Stimulated activated CD8-positive, alpha-beta memory T cell treated with anti-CD3 and anti-CD28 coated beads, Interleukin-4, amount 100 ng/mL, for 1 hour (primary cell): ENCODE measurements at places on chromosomes 7 and 10.

DNA sequence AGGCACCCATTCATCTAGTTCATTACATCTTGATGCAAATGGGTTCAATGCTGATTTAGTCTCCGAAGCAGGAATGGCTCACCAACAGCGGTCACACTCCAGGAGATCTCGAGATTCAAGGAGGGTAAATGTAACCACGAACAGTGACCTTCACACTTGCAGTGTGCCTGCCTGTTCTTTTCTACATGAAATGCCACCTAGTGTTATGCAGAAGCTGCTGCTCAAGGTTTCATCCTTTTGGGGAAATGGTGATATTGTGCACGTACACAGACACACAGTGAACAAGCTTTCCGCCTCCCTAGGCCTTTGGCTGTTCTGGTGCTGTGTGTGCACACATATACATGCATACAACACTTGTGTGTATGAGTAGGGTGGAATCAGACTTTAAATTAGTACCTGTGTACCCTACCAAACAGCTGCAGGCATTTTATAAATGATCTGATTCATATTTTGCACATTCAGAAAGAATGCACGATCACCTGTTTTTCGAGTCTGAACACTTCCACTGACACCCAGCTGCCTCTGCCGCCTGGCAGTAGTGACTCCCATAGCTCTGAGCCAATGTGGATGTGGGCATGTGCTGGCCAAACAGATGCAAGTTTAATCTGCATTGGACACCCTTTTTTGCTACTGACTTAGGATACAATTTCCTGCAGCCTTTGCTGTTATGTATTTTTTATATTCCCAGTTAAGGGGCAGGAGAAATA lies 100.5 kb downstream of the TACC2 start:
- DNase-seq = no peak

GRCh38 chr7:37670436-37670835 lies 13.1 kb upstream of the GPR141 start:
- no peak for DNase-seq

DNA sequence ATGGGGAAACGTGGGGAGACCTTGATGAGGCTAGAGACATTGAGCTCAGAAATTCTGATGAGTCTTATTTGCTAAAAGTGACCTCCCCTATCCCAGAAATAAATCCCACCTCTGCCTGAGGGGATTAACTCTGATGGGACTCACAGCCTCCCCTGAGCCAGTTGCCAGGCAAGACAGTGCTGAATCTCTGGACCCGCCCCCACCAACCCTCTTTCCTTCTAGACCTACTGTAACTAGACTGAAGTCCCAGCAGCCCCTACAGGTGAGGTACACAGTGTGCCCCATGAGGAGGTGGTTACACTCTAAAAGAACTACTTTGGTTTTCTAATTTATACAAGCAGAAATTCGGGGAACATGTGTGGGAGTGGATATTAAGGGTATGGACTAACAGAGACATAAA lies 42.9 kb downstream of the PTPRE start:
- no peak for DNase-seq

DNA sequence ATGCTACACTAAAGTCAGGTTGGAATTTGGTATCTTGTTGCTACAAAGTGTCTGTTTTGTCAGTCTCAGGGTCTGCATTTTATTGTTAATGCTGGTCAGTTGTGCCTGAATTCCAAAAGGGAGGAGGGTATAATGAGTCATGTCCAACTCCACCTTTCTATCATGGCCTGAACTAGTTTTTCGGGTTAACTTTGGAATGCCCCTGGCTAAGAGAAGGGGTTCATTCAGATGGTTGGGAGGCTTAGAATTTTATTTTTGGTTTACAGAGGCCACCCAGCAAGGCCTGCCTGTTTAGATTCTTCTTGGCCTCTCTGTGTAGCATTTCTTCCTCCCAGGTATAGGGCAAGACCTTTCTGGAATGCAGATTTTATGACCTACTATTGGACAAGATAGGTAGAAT lies 93.2 kb downstream of the SKIDA1 start:
- DNase-seq = no peak

DNA sequence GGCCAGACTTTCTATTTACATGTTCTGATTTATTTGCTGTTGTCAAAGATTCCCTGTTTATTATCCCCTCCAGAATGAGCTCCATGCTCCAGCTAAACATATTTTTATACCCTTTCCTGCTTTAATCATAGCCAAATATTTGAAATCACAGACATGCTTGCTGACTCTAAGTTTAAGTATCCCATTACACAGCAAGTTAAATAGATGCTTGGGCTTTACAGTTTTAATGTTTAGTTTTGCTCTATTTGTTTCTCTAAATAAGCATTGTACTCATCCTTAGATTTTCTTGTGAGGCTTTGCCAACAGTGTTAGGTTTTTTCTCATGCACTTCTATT lies 196.8 kb downstream of the TAX1BP1 start:
- DNase-seq = no peak

GRCh38 chr7:18570890-18571478 lies 75.4 kb downstream of the HDAC9 start:
- DNase-seq = no peak

DNA sequence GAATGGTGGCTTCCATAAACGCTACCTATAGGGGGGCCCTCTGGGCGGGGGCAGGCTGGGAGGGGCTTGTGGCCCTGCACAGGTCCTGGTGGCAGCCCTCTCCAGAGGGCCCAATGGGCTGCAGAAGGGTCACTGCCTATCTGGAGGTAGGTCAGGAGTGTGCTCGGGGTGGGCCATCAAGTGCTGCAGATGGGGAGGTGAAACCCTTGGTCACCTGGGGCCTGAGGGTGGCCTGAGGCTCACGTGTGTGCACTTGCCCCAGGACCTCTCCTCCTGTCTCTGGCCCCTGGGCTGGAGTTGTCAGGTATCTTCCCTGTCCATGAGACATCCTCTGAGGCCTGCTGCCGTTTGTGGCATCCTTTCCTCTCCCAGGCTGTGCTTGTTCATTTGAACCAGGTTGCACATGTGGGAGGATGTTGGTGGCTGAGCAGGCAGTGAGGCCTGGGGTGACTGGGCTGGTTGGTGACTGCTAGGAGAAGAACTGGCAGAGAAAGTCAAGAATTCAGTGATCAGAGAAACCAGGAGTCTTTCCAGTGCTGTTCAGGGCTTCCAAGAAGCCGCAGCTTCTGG lies 21.1 kb upstream of the SH2D4B start:
- DNase-seq = no peak

- DNase-seq = no peak
Observed at GRCh38 chr7:45596665-45597095, 22.5 kb downstream of the ADCY1 start.

- DNase-seq = peak; percentile 44
Observed at GRCh38 chr10:103193107-103193819, at the start of gene NT5C2. Gene NT5C2, minus strand, starts transcription at chr10:103193272. Its CDS starts 18,314 bp downstream, at chr10:103174958.

- no peak for DNase-seq
Observed at GRCh38 chr10:25084447-25084846, 68.0 kb downstream of the THNSL1 start.

GRCh38 chr10:120415709-120416330 lies 41.2 kb upstream of the PLPP4 start:
- DNase-seq = no peak

DNA sequence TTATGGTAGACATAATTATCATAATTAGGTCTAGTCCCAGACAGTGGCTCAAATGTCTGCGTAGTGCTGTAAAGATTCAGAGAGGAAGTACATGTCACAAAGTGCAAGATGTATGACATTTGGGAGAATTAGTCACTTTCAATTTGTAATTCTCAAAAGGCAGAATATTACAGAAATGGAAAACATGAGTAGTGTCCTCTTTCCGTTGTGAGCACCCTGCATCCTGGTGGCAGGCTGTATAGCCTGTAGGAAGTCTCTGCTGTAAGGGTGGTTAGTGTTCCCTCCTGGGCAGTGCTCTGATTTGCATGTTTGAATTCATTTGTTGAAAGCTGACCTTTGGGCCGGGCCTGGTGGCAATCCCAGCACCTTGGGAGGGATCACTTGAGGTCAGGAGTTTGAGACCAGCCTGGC lies 17.0 kb downstream of the CDK14 start:
- no peak for DNase-seq

GRCh38 chr7:121182902-121183301 lies 145.9 kb upstream of the WNT16 start:
- no peak for DNase-seq

DNA sequence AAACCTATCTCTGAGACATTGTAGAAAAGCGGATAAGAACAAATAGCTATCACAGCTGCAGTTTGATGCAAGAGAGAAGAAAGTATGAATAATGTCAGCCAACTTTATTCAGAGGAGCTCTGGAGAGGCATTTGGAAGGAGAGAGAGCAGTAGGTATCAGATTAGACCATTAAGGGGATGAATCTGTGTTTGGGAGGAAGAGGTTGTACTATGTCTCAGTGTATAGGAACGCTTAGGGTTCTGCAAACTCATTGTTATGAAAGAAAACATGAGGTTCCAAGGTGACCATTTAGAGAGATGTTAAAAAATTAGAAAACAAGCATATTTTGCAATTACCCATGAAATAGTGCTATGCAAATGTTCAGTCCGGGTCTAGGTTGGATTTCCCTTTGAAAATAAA lies 207.5 kb upstream of the GNAI1 start:
- no peak for DNase-seq

DNA sequence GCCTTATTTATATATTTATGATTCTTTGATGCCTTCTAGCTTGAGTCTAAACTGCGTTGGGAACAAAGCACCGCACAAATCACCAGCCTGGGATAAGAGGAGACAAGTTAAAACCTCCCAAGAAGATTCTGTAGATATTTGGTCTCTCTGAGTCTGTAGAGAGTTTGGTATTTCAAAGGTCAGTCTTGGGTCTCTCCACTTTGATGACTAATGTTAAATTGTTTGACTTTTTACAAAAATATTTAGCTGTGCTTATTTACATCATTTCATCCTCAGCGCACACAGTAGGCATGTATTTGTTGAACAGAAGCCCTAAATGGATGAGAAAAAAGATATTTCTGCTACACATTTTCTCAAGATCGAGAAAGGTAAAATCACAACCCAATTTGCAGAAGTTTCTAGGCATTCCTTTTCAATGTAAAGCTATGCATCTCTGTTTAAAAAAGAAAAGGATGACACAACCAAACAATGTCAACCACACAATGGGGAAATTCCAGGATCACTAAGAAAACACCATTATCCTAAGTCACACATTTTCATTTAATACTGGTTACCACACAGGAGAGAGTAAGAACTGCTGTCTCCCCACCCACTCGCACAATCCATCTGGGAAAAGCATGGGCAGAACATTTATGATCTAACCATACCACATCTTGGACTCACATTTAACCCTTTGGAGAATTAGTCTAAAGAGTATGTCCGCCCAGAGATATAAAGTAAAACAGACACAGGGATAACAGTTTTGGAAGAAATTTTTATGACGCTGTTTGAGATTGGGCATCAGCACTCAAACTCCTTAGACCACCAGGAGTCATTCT lies 4.4 kb downstream of the CDK6 start:
- no peak for DNase-seq

DNA sequence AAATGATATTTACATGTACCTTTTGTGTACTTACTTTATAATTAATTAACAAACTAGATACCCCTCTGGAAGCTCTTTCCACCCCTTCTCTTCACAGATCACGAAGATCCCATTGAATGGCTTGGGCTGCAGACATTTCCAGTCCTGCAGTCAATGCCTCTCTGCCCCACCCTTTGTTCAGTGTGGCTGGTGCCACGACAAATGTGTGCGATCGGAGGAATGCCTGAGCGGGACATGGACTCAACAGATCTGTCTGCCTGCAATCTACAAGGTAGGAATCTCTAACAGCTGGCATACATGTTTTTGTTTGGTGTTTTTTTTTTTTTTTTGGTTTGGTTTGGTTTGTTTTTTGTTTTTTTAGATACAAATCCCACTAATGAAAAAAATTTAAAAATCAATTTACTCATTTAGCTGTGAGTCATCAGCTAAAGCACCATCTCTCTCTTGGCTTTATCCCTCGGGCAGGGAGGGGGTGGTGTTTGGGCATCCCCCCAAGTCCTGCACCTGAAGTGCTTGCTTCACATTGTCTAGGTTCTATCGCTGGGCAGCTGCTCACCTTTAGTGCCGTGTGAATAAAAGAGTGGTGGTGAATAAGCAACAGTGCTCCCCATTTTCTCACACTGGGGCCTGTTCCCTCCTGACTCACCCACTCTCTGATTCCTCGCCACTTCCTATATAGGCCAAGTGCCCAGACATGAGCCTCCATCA lies 68.9 kb downstream of the MET start:
- DNase-seq = no peak

- DNase-seq = no peak
Observed at GRCh38 chr7:8154272-8154671, 107.7 kb downstream of the ICA1 start.

DNA sequence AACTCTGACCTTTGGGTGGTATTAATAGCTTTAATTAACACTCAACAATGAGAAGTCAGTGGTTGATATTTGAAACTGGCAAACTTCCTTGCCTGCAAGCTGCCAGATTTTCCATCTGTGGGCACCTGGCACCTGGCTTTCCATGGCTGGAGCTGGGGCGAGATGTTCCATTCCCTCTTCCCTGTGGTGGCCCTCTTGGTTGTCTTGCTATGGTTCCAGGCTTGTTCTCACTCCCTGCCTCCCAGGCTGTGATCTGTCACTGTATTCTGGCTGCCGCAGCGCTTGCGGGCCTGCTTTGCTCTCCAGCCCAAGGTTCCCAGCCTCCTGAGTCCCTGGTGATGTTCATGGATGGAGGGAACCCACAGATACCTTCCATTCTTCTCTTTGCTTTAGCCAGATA lies 201.0 kb downstream of the FRMD4A start:
- DNase-seq = no peak

DNA sequence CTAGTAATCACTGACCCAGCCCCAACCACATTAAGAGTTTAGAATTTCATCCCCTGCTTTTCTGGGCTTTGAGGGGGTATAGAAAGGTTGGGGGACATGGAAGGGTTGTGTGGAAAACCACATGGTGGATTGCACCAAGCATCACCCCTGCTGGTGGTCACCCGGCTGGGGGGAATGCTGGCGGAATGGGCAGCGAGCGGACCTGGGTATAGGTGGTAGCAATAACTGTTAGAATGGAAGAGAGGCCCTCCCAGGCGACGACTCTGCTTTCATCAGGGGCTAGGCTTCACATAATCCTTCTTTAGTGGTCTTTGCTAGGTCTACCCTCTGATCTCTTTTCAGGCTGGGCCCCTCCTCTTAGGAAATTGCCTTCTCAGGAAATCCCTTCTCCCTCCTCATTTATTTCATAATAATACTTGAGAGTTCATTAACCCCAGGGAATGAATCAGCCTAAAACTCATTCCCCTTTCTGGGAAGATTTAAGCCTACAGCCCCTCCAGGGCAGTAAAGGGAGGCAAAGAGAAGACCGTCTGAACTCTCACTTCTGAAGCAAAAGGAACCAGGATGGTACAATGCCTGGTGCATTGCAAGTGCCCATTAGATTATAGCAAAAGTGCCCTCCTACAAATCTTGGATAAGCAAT lies 90.7 kb upstream of the LEP start:
- no peak for DNase-seq
